ENCODE measurements at places on chromosomes 5 and 9.

GRCh38 chr5:153601377-153601776 lies 110.9 kb downstream of the GRIA1 start:
- DNase-seq, result no peak

DNA sequence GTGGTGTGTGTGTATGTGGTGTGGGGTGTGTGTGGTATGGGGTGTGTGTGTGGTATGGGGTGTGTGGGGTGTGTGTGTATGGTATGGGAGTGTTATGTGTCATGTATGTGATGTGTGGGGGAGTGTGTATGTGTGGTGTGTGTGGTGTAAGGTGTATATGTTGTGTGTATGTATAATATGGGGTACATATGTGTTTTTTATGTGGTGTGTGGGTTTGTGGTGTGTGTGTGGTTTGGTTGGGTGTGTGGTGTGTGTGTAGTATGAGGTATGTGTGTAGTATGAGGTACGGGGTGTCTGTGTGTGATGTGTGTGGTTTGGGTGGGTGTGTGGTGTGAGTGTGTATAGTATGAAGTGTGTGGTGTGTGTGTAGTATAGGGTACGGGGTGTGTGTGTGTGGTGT lies 11.4 kb downstream of the ECSCR start:
- DNase-seq, result no peak

- DNase-seq, result no peak
These were observed 167.6 kb upstream of the FSTL4 start for GRCh38 chr5:133779828-133780475.

DNA sequence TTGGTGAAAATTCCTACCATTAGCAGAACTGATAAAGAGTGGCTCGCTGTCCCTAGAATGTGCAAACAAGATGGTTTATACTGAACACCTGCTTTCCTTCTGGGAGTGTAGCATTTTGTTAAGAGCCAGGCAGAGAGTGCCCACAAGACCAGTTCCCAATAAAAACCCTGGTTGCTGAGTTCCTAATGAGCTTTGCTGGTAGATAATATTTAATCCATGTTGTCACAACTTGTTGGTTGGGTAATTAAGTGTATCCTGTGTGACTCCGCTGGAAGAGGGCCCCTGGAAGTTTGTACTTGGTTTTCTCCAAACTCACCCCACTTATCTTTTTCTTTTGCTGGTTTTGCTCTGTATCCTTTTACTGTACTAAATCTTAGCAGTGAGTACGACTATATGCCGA lies 39.5 kb upstream of the GOLGA1 start:
- no peak for DNase-seq

GRCh38 chr9:27400334-27400880 lies 103.5 kb upstream of the EQTN start:
- no peak for DNase-seq
